ENCODE measurements at places on chromosomes 16 and 17.

- no peak for DNase-seq
These were observed 34.7 kb upstream of the KLHDC4 start for GRCh38 chr16:87800497-87800896.

DNA sequence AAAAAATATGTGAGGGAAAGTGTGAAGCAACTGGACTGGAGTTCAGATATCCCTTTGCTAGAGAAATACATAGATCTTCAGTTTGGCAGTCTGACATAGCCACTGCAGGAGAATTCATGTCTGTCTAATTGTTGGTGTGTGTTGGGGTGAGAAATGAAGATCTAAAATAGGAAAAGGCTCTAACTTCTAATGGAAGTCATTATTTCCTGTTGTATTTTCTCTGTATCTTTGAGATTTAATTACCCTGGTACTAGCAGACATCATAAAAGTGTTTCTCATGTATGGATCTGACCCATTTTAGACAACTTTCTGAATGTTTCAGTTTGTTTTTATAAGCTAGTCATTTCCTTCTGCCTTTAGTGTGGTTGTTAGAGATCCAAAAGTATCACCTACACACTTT lies 128.3 kb downstream of the NLK start:
- DNase-seq: no peak

GRCh38 chr17:56629531-56630075 lies 36.1 kb downstream of the NOG start:
- DNase-seq: peak; percentile 33

DNA sequence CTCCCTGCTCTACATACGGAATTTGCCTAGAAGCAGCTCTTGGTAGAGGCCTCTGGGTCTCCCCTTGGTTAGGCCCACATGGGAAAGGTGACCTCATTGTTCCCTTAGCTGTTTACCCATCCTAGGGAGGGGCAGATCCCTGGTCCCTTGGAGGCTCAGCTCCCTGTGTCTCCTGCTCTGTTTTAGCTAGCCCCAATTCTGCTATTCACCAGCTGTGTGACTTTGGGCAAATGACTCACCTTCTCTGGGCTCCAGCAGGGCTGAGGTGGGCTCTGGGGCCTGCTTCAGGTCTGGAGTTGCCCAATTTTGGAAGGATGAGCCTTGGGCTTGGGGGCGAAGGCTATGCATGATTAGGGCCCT lies 3.9 kb downstream of the ABCC3 start:
- no peak for DNase-seq

GRCh38 chr16:67077871-67078270 lies 31.9 kb upstream of the PHAF1 start:
- no peak for DNase-seq

DNA sequence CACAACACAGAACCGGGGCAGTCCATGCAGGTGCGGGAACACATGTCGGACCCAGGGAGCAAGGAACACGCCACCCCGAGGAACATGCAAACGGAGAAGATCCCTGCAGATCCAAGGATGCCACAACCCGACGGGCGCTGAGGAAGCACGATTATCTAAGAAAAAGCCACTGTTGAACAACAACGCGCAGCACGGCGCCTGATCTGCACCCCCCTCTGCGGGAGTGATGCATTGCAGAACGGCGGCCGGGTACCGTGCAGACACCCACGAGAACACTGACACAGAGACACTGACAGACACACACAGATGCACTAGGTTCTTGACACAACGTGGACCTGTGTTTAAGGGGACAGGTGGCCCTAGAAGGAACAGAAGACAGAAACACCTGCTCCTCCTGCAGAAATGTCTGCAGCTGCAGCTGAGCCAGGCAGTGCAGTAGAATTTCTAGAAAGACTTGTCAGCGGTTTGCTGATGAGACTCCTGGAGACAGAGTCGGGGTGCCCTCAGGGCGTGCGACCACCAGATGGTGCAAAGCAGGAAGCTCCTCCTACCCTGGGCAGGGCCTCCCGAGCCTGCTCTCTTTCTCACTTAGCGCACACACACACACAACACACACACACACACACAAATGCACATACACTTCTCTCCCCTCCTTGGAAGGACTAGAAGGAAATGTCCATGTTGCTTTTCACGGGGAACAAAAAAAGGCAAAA lies 7.5 kb downstream of the NPTX1 start:
- DNase-seq: no peak

GRCh38 chr17:44655983-44656710 lies at the start of gene MEIOC:
MEIOC (plus strand) TSS chr17:44656468; CDS start chr17:44656614, 146 bp downstream.
- DNase-seq: peak; percentile 55

DNA sequence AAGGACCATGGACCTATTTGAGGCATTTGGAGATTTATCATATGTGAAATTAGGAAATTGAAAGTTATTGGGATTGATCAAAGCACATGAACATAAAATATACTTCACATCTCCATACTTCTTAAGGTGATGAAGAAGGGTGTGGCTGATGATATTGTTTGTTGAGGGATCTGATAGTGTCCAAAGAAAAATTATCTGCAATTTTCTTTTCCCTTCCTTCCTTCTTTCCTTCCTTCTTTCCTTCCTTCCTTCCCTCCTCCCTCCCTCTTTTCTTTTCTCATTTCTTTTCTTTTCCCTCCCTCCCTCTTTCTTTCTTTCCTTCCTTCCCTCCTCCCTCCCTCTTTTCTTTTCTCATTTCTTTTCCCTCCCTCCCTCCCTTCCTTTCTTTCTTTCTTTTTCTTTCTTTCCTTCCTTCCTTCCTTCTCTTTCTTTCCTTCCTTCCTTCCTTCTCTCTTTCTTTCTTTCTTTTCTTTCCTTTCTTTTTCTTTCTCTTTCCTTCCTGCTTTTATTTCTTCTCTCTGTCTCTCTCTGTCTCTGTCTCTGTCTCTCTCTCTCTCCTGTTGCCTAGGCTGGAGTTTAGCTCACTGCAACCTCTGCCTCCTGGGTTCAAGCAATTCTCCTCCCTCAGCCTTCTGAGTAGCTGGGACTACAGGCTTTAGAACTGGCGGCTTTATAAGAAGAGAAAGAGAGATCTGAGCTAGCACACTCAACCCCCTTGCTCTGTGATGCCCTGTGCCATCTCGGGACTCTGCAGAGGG lies 20.9 kb upstream of the ITPRIPL2 start:
- no peak for DNase-seq

- DNase-seq: no peak
These were observed 734.0 kb downstream of the MAF start for GRCh38 chr16:78866521-78866920.

DNA sequence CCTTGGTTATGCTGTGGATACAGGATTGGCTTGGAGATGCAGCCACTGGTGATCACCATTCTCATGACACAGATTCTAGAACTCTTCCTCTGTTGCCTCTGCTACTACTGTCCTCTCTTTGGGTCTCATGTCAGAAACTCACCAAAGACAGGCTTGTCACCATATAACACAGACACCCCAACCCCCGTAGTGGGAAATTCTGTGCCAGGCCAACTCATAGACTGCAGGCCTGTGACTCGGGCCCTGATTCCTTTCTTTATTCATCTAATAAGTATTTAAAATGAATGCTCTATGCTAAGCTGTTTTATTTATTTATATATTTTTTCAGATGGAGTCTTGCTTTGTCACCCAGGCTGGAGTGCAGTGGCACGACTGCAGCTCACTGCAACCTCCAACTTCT lies 9.5 kb downstream of the CYB5D2 start:
- peak; percentile 17 for DNase-seq

GRCh38 chr16:82776470-82777146 lies 149.8 kb downstream of the CDH13 start:
- DNase-seq: no peak

- peak; percentile 72 for DNase-seq
These were observed at the start of gene ITPRIPL2 for GRCh38 chr16:19113577-19114358. ITPRIPL2 (plus strand) TSS chr16:19113964; CDS start chr16:19114462, 498 bp downstream.

DNA sequence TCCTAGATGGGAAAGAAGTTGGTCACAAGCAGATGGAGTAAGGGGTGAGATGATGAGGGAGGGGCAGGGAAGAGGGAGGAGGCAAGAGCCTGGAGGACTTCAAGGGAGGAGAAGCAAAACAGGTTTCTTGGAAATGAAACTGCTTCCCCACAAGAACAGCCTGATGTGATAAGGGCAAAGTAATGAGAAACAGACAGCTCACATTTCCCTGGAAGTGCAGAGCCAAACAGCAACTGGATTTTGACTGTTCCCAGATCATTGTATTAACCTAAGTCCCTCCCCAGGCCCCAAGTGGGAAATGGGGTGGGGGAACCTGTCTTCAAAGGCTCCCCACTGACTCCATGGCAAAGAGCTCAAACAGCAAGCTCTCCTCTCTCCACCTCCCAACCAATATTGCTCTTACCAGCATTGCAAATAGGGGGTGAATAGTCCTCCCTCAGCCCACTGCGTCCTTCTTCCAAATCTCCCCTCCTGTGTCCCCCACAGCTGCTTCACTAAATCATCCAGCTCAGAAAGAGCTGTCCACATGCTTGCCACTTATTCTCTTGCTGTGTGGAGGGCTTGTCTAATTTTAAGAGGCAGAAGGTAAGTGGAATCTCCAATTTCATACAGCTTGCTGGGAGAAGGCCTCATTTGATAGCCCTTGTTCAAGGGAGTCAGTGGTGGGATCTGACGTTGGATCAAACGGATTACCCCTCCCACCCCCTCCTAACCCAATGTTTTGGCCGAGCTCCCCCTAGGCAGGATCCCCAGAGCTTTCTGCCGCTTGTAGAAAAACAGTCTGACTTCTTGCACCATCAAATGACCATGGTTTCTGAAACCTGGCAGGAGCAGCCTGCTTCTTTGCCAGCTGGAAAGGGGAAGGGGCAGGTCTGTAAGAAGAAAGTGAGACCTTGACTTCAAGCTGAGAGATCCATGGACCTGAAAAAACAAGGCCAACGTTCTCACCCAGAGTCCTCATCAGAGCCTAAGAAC lies 56.3 kb upstream of the SMIM36 start:
- DNase-seq: no peak

GRCh38 chr17:20922128-20922670 lies 120.6 kb downstream of the USP22 start:
- no peak for DNase-seq

DNA sequence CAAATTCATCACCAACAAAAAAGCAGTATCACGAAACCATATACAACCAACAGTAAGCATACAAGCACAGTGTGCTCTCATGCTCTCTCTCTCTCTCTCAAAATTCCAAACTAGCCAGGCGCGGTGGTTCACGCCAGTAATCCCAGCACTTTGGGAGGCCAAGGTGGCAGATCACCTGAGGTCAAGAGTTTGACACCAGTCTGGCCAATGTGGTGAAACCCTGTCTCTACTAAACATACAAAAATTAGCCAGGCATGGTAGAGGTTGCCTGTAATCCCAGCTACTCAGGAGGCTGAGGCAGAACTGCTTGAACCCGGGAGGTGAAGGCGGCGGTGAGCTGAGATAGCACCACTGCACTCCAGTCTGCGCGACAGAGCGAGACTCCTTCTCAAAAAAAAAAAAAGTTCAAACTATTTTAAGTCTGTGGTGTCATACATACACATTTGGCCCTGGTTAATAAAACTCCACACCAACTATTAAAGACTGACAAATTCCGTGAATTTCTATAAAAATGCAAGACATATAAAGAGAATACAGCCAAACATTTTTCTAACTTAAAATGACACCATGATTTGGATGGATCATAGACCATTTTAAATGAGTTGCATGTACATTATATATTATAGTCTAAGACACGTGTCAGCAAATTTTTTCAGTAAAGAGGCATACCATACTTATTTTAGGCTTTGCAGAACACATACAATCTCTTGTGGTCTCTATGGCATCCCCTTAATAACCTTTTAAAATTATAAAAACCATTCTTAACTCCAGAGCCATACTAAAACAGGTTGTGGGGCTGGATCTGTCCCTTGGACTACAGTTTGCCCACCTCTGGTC lies 30.9 kb downstream of the GLG1 start:
- DNase-seq: no peak
